ENCODE measurements at places on chromosomes 4 and X. TPM values are rescaled to one million over a fixed set of nuclear protein-coding genes. Genes with fewer than 3 reads are reported as not detected.

DNA sequence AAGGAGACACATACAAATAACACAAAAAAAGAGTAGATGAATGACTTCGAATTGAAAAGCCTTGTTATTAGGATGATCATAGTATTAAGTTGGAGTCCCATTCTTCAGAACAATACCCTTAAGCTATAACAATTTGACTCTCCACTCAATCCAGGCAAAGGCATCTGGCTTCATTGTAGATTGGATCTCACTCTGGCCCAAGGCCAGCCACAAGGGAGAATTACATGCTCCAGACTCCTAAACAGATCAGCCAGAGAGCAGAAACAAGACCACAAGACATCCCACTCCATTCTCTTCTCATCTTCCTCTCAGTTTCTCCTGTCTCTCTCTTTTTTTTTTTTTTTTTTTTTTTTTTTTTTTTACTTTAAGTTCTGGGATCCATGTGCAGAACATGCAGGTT, 213.9 kb downstream of the DHX15 start:
- no peaks in the 10 kb centered on the region for H3K4me1 ChIP-seq
- H3K4me3 ChIP-seq: no peak overlapping the region
- no peak overlapping the region for H3K27ac ChIP-seq
- no peak for DNase-seq

DNA sequence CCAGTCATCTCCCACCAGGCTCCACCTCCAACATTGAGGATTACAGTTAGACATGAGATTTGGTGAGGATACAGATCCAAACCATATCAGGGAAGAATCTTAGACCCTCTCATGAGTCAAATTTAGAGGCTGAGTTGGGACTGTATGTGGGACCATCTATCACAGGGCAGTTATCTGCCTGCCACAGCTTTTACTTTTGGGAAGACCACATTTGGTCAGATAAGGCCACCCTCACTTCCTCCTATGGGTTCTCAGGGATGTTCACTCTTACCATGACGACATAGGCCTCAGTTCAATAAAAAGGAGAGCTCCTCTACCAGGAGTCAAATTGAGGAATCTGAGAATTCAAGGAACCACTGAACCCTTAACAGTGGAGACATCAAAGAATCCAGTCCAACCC, 2.1 kb downstream of the MAGEB2 start:
- H3K4me1 ChIP-seq: peaks cover 9% of the 10 kb centered on the region
- no peaks in the 10 kb centered on the region for H3K36me3 ChIP-seq
- no peak overlapping the region for H3K27ac ChIP-seq

DNA sequence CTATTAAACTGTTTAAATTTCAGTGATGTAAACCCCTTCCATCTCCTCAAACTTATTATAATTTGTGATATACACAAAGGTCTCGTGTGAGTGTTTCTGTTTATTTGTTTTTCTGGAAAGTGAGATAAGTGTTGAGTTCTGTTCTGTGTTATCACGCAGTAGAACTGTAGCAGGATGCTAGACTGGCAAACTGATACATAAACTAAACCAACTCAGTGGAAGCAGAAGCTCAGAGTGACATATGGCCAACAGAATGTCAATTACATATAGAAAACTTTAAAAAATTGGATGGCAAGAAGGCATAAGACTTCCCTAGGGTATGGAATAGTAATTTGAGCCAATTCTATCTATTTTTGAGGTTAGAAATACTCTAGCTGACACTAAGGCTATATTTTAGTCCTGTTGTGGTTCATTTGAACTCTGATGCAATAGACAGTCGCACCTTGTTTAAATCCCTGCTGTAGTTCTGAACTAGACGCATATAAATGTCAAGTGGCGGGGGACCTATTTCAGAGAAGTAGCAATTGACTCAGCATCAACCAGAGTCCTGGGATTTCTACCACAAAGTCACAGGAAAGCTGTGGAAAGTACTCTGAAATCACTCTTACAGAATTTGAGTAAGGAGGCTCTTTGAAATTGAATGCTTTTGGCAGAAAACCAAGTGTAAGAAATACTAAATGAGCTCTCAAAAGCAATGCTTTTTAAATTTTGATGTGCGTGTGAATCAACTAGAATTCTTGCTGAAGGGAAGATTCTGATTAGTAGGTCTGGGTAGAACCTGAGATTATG, 294.4 kb downstream of the INPP4B start:
- no peaks in the 10 kb centered on the region for H3K36me3 ChIP-seq
- H3K4me1 ChIP-seq: no peaks in the 10 kb centered on the region
- no peak overlapping the region for H3K4me3 ChIP-seq
- DNase-seq: no peak

- H3K4me1 ChIP-seq: no peaks in the 10 kb centered on the region
- H3K4me3 ChIP-seq: no peak overlapping the region
- no peak overlapping the region for H3K27ac ChIP-seq
- no peaks in the 10 kb centered on the region for H3K27me3 ChIP-seq
These were observed 186.7 kb upstream of the WDFY3 start for GRCh38 chr4:85153221-85153620.

GRCh38 chrX:16196829-16197228, 29.5 kb downstream of the MAGEB17 start:
- no peak for DNase-seq
- no peaks in the 10 kb centered on the region for H3K4me1 ChIP-seq
- no peaks in the 10 kb centered on the region for H3K36me3 ChIP-seq
- no peak overlapping the region for H3K27ac ChIP-seq
- H3K4me3 ChIP-seq: no peak overlapping the region

GRCh38 chrX:39652336-39652735, 445.4 kb downstream of the BCOR start:
- no peak overlapping the region for H3K27ac ChIP-seq
- no peak for DNase-seq
- H3K4me1 ChIP-seq: peaks cover 2% of the 10 kb centered on the region
- H3K27me3 ChIP-seq: no peaks in the 10 kb centered on the region

DNA sequence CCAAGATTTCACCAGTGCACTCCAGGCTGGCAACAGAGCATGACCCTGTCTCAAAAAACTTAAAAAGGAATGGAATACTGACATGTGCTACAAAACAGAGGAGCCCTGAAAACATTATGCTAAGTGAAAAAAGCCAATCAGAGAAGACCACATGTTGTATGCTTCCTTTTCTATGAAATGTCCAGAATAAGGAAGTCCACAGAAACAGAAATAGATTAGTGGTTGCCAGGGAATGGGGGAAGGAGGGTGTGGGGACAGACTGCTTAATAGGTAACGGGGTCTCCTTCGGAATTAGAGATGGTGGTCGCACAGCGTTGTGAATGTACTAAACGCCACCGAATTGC, 30.1 kb upstream of the KIAA0232 start:
- H3K36me3 ChIP-seq: no peaks in the 10 kb centered on the region
- no peaks in the 10 kb centered on the region for H3K27me3 ChIP-seq
- no peak for DNase-seq
- peaks cover 6% of the 10 kb centered on the region for H3K4me1 ChIP-seq

GRCh38 chr4:1241936-1242505, 6.9 kb downstream of the CTBP1 start:
- peaks cover 30% of the 10 kb centered on the region for H3K36me3 ChIP-seq
- H3K4me3 ChIP-seq: no peak overlapping the region
- no peak for DNase-seq
- H3K27me3 ChIP-seq: no peaks in the 10 kb centered on the region
- peaks cover 3% of the 10 kb centered on the region for H3K4me1 ChIP-seq
- H3K27ac ChIP-seq: no peak overlapping the region

DNA sequence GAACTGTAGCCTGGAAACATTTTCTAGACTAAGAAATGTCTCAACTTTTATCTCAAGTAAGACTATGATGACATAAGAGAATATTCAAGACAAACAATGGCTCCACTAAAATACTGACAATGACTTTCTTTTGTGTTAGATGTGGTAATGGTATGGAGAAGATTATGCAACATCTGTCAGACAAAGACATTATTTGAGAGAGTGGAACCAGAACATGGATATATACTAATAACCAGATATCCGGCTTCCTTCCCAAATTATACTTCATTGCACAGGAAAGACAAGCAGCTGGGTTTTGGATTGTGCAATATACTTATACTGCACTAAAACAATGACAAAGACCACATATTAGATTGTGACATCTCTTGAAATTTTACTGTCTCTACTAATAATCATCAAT, 290.8 kb upstream of the GIMD1 start:
- H3K27ac ChIP-seq: no peak overlapping the region
- H3K36me3 ChIP-seq: no peaks in the 10 kb centered on the region
- H3K4me3 ChIP-seq: no peak overlapping the region
- DNase-seq: no peak
- H3K4me1 ChIP-seq: no peaks in the 10 kb centered on the region
- no peaks in the 10 kb centered on the region for H3K27me3 ChIP-seq

DNA sequence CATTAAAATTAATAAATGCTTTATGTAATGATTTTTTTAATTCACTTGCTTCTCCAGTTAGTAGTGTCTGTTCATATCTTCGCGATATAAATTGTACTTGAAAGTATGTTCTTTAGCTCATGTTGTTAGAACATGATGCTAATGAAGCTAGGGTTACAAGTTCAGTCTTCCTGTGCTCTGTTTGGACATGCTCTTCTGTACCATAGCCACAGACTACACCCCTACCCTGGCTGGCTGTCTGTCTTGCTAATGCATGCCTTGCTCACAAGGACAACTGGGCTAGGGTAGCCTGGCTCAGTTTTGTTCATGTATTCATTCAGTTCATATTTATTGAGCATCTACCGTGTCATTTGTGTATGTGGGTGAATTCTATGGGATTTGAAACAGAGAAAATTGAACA, 50.8 kb upstream of the MTMR1 start:
- no peaks in the 10 kb centered on the region for H3K4me1 ChIP-seq
- no peaks in the 10 kb centered on the region for H3K27me3 ChIP-seq
- no peak overlapping the region for H3K4me3 ChIP-seq

DNA sequence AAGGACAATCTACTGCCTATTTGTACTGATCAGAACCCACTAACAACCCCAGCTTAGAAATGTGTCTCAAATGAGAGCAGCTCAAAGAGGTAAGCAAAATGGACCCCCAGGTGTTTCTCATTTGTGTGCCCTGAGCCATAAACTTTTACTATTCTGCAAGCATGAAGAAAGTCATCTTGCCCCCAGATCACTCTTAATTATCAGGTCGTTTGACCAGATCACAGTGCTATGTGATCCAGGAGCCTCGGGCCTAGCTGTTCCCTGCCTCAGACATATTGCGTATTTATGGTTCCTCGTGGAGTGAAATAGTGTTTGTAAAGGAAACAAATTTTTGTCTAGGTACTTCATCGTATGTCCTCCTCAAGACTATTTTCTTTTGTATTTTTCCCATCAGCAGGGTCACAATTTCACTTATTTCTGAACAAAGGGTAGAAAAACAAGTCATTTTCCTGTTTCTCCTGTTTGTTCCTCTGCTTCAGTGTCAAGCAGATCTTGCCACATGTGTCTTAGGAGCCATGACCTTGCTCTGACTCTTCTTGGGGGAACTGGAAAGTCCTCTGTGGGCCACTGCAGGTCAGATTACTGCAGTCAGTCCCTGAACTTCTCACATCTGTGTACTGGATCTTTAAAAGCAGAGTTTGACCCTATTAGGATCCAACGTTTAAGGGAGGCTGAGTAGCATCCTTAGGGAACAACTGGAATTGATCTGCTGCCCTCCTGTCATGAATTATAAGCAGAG, 194.9 kb downstream of the PALLD start:
- peaks cover 1% of the 10 kb centered on the region for H3K27me3 ChIP-seq
- no peak overlapping the region for H3K27ac ChIP-seq
- H3K36me3 ChIP-seq: no peaks in the 10 kb centered on the region
- DNase-seq: no peak

GRCh38 chr4:84481077-84481859, 17.8 kb downstream of the NKX6-1 start:
- no peaks in the 10 kb centered on the region for H3K36me3 ChIP-seq
- no peaks in the 10 kb centered on the region for H3K4me1 ChIP-seq
- DNase-seq: no peak
- peak overlapping the region; percentile 52 for H3K4me3 ChIP-seq
- H3K27me3 ChIP-seq: peaks cover 77% of the 10 kb centered on the region

DNA sequence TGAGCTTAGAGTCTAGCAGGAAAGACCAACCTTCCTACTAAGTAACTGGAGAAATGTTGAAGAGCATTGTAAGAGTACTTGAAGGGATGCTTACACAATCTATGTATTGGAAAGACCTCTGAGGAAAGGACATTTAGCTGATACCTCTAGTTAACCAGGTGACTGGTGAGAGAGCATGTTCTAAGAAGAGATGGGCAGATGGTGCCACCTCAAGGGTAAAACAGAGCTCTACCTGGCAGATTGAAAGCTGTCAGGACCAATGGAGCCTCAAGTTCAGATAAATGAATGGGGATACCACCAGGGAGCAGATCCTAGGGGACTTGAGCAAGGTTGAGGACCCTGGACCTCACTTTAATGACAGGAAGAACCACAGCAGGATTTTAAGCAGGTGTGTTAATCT, 196.4 kb downstream of the QDPR start:
- no peaks in the 10 kb centered on the region for H3K4me1 ChIP-seq
- H3K27ac ChIP-seq: no peak overlapping the region
- no peak overlapping the region for H3K4me3 ChIP-seq
- no peaks in the 10 kb centered on the region for H3K27me3 ChIP-seq

- H3K27me3 ChIP-seq: no peaks in the 10 kb centered on the region
- H3K27ac ChIP-seq: no peak overlapping the region
- no peak overlapping the region for H3K4me3 ChIP-seq
- DNase-seq: no peak
- H3K4me1 ChIP-seq: no peaks in the 10 kb centered on the region
These were observed 6.9 kb upstream of the SMIM43 start for GRCh38 chr4:121771869-121772268.

- no peaks in the 10 kb centered on the region for H3K4me1 ChIP-seq
- no peak for DNase-seq
- H3K4me3 ChIP-seq: no peak overlapping the region
- H3K27me3 ChIP-seq: no peaks in the 10 kb centered on the region
- no peaks in the 10 kb centered on the region for H3K36me3 ChIP-seq
- H3K27ac ChIP-seq: no peak overlapping the region
These were observed 33.9 kb downstream of the PRDM8 start for GRCh38 chr4:80231180-80231579.

- H3K4me1 ChIP-seq: no peaks in the 10 kb centered on the region
- DNase-seq: no peak
- H3K27ac ChIP-seq: no peak overlapping the region
- H3K27me3 ChIP-seq: no peaks in the 10 kb centered on the region
- no peak overlapping the region for H3K4me3 ChIP-seq
These were observed 20.5 kb upstream of the SUPT20HL1 start for GRCh38 chrX:24339911-24340310.

- no peaks in the 10 kb centered on the region for H3K4me1 ChIP-seq
- H3K27me3 ChIP-seq: no peaks in the 10 kb centered on the region
- no peak for DNase-seq
- no peaks in the 10 kb centered on the region for H3K36me3 ChIP-seq
These were observed 303.2 kb downstream of the TEX13C start for GRCh38 chrX:125622899-125623298.

DNA sequence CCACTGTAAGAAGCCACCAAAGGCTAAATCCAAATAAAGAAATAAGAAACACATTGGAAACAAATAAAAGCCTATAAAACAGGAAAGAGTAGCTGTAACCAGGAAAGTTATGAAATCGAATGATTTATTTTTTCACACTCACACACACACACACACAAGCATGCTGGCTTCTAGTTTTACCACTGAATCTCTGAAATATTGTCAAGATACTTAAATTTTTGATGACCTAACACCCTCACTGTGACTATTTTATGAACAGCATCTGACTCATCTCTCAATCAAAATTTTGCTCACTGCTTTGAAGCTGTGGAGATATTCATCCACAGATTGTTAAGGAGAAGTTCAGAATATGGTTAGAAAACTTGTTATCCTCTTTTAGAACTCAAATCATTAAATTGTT, 13.9 kb upstream of the GABRB1 start:
- H3K36me3 ChIP-seq: no peaks in the 10 kb centered on the region
- H3K4me1 ChIP-seq: no peaks in the 10 kb centered on the region
- H3K4me3 ChIP-seq: no peak overlapping the region
- no peaks in the 10 kb centered on the region for H3K27me3 ChIP-seq
- no peak overlapping the region for H3K27ac ChIP-seq
- no peak for DNase-seq

The FDCSP gene
- not detected for total RNA-seq

The PDCL2 gene
- not detected for total RNA-seq

The FAM47A gene
- not detected for total RNA-seq

The ANKRD17 gene
- total RNA-seq: 87.1 TPM

The TSC22D3 gene
- total RNA-seq: 7.6 TPM

The PHKA1 gene
- total RNA-seq: 7.2 TPM
